Erythroblast (primary cell): ENCODE measurements at places on chromosomes 11 and 22.
A peak's percentile ranks its signal among the peaks of the same experiment; 100 is the strongest.

DNA sequence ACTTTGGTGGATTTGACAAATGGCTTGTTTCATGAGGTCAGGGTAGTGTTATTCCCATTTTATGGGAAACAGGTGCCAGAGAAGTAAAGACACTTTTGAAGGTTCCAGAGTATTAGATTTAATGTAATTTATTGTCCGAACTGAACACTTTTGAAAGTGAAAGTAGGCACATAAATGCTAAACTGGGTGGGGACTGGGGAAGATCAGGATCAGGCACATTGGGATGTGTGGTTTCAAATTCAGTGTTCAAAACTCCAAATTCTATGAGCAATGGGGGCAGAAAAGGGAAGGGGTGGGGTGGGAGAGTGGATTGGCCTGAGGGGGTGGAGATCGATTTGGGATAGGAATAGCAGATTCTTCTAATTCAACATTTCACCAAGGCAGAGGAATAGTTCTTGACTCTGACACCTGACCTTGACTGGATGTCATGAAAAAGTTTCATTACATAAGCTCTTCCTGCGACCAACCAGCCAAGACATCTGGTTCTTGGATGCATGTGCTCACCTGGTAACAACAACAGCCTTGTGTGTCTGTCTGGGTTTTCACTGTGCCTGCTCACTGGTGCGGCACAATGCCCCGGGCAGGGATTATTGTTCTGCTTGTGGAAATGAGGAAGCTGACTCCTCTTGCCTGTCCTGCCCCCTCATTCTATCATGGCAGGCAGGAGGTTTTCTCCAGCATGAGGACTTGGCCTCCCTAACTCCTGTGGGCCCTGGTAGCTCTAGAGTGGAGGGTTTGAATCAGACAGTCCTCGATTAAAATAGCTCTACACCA is 10.8 kb downstream of the PPFIBP2 start:
- DNase-seq: no peak

DNA sequence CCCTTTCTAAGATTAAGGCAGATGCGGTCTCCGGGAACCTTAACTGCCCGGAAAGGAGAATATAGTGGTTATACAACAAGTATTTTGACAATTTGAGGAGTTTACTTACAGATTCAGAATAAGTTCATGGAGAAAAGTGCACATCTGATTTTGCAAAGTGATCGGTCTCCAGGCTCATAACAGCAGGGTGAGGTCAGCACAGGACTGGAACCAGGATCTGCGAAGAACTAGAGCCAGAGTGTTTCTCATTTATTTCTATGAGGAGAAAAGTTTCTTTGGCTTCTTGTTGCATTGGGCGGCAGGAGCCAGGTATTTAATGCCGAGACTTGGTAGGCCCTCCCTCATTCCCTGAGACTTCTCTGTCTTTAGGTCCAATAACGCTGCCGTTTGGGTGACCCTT is 3.7 kb downstream of the ADAMTS15 start:
- no peak for DNase-seq

GRCh38 chr11:34305193-34305592 is 52.6 kb downstream of the ABTB2 start:
- DNase-seq: no peak

DNA sequence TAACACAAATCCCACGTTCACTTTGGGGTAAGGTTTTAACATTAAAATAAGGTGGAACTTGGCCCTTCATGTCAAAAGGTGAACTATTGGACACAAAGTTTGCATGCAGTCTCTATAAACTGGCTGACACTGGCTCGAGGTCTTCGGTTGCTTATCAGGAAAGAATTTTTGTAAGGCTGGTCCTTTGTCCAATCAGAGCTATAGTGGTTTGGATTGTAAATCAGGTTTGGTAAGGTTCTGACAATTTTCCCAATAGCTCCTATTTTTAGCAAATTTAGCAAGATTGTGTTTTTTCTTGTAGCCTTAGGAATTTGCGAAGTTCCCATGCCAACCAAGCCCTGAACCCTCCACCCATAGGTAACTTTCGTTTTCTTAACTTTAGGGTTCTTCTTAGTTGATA is 17.6 kb upstream of the MED17 start:
- DNase-seq: no peak

DNA sequence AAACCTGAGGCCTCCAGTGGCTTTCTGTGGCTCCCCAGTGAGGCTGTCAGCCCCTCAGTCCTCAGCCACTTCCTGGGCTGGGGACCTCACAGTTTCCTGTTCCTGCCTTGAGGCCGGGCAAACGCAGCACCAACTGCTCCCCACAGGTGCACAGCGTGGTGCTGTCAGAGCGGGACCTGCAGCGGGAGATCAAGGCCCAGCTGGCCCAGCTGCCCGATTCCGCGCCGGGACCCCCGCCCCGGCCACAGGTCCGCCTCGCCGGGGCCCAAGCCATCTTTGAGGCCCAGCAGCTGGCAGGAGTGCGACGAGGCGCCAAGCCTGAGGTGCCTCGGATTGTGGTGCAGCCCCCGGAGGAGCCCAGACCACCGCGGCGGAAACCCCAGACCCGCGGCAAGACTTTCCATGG is 5.4 kb downstream of the TBC1D10C start:
- DNase-seq: no peak

- no peak for DNase-seq
Measured at GRCh38 chr11:66454828-66455227, 11.9 kb upstream of the PELI3 start.

GRCh38 chr11:87136236-87136635 is 98.5 kb downstream of the TMEM135 start:
- no peak for DNase-seq

GRCh38 chr11:86954269-86955110 is 705 bp downstream of the FZD4 start:
- peak; percentile 54 for DNase-seq

DNA sequence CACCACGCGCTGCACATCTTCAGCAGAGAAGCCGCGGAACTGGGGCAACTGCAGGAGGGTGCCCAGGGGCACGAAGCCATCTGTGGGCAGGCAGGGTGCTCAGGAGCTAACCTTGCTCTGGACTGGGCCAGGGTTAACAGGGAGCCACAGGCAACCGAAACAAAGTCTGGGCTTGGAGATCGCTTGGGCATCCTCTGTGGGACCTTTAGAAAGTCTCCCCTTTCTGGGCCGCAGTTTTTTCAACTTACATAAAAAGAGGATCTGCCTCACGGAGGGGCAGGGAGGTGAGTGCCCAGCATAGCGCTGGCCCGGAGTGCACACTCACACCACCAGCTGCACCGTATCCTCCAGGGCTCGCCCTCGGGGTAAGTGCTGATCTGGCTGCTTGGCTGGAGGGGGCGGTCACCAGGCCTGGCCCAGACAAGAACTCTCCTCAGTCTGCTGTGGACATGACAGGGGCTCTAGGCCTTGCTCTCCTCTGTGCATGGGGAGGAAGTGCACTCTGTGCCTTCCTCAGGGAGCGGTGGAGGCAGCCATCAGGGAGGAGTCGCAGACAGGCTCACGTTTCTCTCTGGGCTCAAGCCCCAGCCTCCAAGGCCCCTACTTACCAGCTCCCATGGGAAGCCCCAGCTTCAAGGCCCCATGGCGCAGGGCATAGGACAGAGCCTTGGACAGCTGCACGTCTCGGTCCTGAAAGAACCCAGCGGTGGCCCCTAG is 937 bp downstream of the TRPT1 start:
- DNase-seq: no peak
